ENCODE measurements at places on chromosomes 2 and 18.

GRCh38 chr2:183014005-183014404 lies 24.3 kb downstream of the NCKAP1 start:
- DNase-seq: no peak

GRCh38 chr2:133871545-133872209 lies 303.4 kb upstream of the NCKAP5 start:
- DNase-seq: no peak

- DNase-seq: no peak
Measured at GRCh38 chr2:202102425-202103000, 29.5 kb downstream of the KIAA2012 start.

DNA sequence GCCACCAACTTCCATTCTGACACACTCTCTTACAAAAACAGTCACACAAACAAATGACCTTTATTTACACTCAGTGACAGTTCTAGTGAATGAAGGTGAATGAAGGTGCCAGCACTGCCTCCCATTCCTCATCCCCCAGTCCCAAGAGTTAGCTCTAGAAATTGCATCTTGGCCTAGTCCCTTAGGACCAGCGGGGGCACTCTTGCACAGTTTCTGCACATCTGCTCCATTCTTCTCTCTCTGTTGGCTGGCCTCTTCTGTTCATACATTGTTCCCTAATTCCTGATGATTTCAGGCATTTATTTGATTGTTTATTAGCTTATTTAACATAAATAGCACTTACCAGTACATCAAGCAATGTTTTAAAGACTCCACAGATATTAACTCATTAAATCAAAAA lies 30.9 kb downstream of the GAREM1 start:
- DNase-seq: no peak

DNA sequence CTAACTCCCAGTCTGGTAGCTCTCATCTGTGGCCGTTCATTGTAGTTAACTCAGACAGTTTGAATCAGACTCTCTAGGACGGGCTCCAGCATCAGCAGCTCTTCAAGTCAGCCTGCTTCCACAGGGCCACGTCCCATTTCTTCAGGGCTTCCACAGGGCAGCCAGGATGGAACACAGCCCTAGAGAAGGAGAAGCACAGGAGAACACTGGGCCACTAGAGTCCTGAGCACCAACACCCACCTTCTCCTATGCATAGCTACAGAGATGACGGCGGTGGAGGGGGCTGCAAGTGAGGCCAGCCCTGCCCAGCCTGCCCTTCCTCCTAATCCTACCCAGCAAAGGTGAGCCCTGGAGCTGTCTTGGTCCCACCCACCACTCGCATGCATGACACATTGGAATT lies 10.2 kb upstream of the TEX261 start:
- no peak for DNase-seq

- DNase-seq: no peak
Measured at GRCh38 chr2:73225513-73226360, 7.3 kb downstream of the PRADC1 start.

GRCh38 chr2:42110641-42111322 lies 58.4 kb upstream of the EML4 start:
- DNase-seq: no peak

GRCh38 chr2:135948642-135949355 lies 36.6 kb downstream of the DARS1 start:
- DNase-seq: no peak

DNA sequence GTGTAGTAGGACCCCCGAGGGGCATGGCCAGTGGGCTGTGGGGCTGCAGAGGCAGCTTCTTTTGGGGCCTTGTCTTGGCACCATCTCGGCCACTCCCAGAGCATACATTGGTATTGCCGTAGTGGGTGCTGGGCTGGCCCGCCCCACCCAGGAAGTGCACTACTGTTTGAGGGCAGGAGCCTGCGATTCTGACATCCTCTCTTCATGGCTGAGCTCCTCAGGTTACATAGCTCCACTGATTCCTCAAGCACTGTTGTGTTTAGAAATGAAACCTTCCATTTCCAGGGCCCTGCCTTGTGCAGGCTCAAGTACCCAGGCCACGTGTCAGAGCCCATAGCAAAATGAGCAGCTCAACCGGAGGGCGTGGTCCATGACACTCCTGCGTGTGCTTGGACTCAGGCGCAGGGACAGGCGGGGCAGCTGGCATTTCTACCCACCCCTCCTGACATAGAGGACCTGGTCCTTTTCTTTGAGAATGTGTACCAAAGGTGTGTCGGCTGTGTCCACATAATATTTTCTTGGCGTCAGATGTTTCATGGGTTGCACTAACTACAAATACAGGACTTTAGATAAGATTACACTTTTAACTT lies 67.9 kb downstream of the DGKD start:
- DNase-seq: no peak

DNA sequence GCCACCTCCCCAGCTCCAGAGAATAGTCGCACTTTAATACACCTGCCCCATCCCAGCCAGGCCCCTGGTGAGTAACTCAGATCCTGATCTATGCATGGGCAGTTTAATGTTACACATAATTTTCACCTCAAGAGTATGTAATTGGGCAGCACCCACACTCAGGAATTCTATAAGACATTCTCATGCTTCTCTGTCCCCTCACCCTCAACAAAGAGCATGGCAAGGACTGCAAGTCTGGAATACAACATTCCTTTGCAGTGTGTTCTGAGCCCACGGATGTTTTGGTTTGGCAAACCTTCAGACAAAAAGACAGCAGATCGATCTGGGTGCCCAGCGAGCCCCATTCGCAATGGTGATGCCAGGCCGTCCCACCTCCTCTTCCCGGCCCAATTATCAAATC lies 4.9 kb upstream of the SLC14A1 start:
- no peak for DNase-seq

DNA sequence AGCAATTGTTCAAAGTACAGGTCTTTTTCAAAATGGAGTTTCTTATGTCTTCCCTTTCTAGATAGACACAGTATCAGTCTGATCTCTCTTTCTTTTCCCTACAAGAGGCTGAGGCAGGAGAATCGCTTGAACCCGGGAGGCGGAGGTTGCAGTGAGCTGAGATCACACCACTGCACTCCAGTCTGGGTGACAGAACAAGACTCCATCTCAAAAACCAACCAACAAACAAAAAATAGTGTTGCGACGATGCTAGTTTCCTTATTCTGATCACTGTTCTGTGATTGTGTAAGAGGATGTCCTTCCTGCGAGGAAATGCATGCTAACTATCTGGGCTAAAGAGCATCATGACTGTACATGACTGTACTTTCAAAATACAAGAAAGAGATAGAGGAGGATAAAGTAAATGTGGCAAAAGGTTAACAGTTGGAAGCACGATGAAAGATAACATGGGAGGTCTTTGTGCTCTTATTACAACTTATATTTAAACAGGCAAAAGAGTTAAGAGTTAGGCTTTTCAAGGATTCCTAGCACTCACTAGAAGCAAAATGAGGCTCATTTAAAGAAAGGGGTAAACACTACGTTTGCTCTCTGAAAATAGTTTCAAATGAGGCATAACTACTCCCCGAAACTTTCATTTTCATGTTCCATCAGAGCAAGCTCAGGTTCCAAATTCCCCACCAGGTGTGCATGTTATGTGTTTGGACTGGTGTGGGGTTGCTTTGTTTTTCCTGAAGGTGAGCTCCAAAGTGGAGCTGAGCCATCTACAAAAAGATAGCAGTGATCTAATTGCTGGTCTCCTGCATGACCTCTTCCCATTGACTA lies 23.8 kb downstream of the SOWAHC start:
- no peak for DNase-seq

DNA sequence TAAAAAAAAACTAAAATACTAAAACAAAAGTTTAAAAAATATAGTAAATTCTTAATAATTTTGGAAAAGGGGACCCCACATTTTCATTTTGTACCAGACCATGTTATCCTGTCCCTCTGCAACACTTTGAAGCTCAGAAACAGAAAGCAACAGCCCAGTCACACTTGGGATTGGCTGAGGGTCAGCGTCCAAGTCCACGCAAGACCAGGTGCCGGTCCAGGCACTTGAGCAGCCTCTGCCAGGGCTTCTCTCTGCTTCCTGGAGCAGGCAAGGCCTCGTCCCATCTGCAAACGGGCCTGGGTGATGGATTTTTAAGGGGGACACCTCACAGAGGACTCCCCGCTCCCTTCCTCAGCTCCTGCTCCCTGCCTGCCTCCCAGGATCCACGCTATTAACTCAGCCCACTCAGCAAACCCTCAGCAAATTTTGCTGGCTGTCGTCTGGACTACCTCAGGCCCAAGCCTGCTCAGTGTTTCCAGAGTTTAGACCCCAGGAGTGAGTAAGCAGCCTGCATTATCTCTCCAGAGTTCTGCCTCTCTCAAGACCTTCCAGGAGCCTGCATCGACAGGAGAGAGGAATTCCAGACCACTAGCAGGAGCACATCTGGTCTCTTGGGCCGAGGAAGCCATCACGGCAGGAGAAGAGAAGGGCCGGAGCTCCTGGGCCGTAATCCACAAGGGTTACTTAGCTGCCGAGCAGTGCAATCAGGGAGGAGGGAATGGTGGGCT lies 88.7 kb upstream of the STPG4 start:
- no peak for DNase-seq

GRCh38 chr2:142937347-142937746 lies 59.9 kb downstream of the KYNU start:
- no peak for DNase-seq

- DNase-seq: no peak
Measured at GRCh38 chr2:166090346-166090745, 37.5 kb downstream of the SCN1A start.
